ENCODE measurements at places on chromosomes 16 and 17.

DNA sequence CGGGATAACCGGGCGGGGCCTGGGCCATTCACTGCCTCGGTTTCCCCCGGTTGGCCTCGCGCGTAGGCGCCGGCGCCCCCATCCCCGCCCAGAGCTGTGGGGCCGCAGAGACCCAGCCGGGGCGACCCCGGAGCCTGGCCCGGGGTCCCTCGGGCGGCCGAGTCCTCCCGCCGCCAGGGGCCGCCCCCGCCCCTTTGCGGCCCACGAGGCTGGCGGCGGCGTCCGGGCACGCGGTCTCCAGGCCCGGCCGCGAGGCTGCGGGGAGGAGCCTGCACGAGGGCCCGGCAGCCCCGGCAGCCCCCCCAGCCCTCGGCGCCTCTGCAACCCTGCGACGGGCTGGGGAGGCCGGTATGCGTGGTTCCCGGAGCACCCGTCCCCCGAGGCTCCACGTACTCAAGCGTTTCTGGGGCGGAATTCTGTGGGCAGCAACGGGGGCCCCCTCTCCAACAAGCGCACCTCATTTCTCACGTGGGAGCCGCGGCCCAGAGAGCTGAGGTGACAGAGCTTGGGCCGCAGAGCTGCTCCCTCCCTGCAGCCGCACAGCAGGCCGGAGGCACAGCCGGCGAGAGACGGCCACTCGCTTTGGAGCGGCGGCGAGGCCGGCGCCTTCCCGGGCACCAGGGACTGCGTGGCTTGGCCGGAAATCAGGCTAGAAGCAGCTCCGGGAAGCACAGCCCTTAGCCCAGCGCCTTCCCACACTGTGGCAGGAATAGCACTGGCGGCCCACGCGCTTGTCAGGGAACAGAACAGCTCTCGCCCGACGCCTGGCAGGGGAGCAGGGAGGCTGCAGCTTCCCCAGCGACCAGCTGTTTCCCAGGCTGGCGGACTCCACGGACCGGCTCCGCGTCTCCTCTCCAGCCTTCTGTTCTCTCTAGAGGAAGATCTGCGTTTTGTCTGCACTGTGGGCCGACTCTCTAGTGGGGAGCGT is 867 bp upstream of the LIMD2 start:
- peak; percentile 38 for DNase-seq

GRCh38 chr17:79223471-79223870 is 148.8 kb downstream of the ENGASE start:
- DNase-seq = no peak

DNA sequence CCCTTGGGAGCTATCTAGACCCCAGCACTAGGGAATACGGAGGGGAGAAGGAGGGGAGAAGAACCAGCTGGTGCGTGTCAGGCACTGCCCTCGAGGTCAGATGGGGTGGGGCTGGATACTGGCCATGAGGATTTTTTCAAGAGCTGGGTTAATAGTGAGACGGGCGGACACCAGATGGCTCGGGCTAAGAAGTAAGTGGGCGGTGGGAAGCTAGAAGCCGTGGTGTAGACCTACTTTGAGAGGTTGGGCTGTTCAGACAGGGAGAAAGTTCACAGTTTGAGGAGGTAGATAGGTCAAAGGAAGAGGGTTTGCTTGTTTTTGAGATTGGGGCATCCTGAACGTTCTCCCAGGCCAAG is 303.8 kb downstream of the SEC14L1 start:
- DNase-seq = no peak

- no peak for DNase-seq
Measured at GRCh38 chr16:50102051-50102746, 36.4 kb downstream of the HEATR3 start.

DNA sequence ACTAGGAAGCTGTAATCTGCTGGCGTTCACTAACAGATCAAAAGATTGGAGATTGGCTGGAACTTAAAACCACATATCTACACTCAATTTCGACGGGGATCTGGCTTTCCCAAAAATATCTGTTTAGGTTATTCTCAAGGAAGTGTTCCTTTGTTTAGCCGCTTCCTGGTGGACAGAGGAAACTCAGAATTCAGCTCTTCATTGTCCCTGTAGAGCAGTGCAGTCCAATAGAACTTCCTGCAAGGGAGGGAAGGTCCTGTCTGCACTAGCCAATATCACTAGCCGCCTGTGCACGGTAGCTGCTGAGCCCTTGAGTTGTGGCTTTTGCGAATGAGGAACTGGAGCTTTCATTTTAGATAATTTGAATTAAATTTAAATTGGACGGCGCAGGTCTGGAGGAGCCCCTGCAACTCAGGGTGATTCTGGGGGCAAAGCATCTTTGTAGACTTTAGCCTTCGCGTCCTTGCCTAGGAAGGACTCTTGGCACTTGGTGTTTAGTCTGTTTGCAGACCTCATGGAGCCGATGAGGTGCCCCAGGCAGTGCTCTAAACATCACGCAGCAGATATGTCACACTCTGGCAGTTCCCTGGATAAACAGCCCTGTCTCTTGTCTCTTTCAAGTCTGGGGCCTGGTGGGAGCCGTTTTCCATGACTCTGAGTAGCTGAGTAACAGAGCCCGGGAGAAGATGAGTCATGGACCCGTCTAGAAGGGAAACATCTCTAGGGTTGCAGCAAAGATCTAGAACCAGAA is 122.2 kb downstream of the CCDC182 start:
- no peak for DNase-seq

DNA sequence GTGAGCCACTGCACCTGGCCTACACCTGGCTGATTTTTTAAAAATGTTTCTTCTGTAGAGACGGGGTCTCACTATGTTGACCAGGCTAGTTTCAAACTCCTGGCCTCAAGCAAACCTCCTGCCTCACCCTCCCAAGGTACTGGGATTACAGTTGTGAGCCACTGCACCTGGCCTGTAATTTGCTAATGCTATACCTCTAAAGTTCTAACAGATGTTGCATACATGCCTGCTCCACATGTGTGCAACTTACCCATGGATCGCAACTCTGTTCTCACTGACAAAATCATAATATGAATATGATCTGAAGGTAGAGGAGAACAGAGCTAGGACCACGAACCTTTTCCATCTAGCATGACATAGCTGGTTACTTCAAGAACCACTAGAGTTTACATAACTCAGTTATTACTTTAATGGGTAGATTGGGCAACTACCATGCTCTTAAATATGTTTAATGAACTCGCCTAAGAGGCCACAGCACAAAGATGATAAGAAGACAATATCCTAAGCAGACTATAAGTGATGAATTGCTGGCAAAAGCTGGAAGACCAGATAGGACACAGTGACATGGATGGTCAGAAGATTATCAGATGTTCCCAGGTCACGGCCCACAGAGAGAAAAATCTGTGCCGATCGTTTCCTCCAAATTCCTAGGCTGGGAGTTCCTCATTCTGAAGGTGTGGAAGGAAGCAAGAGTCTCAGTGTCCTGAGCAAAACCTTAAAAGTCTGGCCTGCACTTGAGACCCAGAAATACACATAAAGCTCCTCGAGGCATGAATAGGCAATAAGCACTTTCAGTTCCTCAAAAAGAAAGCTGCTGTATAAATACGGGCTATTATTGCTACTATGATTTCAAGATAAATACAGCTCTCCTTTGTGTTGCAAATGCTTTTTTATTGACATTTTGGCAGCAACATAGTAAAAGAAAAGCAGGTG is 53.6 kb upstream of the ICAM2 start:
- no peak for DNase-seq

DNA sequence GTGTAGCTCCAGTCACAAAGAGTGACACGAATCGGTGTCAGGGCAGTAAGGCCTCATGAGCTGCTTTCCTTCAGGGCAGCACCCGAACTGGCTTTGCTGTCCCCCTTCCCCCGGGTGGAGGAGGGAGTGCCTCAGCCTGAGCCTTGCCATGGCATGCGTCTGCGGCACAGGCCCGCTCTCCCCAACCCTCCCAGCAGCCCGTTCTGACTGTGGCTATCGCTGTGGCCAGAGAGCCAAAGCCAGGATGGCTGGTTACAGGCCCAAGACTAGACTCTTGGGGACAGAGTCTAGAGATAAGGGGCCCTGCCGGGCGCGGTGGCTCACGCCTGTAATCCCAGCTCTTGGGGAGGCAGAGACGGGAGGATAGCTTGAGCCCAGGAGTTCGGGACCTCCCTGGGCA is 25.9 kb downstream of the CLUH start:
- no peak for DNase-seq

DNA sequence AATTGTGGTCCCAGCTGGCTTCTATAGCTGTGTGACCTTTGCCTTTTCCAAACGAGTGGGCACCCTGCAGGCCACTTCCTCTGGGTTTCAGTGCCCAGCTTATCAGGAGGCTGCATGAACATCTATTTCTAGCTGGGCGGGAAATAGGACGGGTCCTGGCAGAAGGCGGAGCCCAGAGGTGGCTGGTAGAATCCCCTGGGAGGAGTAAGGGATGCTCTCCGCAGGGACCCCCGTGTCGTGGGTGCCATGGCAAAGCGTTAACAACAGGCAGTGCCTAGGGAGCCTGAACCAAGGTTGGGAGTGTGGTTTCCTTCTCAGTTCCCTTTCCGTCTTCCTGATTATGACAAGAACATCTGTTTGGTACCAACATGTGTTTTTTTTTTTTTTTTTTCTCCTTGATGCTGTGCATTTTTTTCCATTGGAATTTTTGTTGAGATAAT is 58.2 kb downstream of the PLCG2 start:
- no peak for DNase-seq

- DNase-seq = no peak
Measured at GRCh38 chr16:70594569-70594968, 51.8 kb upstream of the IL34 start.

DNA sequence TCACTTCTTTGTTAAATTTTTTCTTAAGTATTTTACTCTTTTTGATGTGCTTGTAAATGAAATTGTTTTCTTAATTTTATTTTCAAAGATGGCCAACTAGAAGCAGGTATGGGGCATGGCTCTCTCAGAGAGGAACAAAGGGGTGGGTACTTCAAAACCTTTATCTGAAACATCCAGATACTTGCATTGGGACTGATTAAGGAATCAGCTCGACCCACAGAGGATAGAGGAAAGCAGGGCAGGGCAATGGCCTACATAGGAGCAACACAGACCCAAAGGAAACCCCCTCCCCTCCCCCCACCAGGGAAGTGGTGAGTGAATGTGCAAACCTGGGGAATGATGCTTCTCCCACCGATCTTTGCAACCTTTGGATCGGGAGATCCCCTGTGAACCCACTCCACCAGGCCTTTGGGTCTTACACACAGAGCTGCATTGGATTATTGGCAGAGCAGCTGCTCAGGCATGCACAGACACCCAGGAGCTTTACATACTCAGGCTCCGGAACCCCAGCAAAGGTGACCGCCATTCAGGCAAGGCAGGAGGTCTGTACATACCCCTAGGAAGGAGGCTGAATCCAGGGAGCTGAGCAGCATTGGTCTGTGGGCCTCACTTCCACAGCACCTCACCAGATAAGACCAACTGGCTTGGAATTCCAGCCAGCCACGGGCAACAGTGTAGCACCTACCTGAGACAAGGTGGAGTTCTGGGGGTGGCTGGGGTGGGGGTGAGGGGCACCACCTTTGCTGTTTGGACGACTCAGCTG is 3.0 kb upstream of the CCR7 start:
- DNase-seq = no peak

- DNase-seq = no peak
Measured at GRCh38 chr16:78303946-78304345, 204.5 kb downstream of the WWOX start.

DNA sequence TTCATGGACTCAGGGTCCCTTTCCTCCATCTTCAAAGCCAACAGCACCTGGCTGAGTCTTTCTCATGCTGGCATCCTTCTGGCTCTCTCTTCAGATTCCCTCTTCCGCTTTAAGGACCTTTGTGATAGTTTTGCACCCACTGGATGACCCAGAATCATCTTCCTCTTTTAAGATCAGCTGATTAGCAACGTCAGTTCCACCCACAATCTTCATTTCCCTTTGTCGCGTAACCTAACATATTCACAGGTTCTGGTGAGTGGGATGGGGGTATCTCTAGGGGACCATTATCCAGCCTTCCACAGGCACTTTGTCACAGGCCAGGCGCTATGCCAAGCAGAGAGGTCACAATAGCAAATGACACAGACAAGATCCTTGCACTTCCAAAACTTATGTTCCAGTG is 593.8 kb downstream of the MAF start:
- no peak for DNase-seq

DNA sequence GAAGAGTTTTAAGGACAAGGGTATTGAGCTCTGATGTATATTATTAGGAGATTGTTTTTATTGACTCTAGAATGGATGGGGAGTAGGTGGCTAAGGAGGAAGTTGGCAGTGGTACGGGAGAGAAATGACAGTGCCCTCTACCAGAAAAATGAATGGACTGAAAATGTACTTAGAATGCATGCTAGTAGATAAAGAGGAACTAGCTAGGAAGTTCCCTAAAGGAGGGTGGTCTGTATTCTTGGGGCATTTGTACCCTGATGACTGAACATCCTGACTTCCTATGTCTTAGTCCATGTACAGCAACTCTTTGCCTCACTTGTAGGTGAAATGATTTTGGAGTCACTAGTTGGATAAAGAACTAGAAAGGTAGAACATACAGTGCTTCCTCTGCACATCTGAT is 581.5 kb upstream of the RBFOX1 start:
- no peak for DNase-seq

DNA sequence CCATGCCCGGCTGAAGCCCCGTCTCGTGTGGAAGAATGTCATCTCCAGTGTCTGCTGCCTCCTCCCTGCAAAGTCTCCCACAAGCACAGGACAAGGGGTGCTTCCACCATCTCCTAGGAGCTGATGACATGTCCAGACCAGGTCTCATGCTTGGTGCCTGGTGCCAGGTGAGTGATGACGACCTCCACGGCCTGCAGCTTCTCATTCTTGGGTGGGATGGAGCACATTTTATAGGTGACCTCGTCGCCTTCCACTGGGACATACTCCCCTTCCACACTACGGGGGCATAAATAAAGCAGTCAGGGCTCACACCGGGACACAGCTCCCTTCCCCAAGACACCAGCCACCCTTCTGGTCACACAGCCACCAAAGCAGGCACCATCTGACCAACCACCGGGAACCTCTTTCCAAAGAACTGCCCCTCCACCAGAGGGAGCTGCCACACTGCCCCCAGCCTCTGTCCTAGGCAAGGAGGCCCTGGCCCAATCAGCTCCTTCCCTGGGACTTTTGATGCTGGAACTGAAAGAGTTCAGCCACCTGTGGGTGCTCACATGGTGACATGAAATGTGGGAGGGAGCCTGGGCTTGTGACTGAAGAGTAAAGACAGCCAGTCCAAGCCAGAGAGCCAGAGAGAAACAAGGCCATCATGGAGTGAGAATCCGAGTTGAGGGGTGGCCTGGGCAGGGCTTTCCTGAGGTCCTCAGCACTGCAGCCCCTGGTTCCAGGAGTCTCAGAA is 13.6 kb downstream of the CARHSP1 start:
- DNase-seq = no peak

DNA sequence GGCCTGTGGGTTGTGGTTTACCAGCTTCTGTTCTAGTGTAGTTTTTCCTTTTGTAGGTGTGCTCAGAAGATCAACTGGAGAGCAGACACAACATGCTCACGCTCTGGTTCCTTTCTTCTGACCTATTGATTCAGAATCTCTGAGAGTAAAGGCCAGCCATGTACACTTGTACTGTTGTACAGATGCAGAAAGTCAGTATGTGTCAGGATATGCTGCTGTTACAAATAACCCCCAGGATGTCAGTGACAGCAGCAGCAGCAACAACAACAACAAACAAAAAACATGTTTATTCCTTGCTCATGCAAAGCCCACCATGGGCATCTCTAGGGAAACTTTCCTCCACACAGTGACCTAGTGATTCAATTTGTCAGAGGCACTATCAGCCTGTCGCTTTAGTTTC is 154.8 kb upstream of the RBFOX1 start:
- DNase-seq = no peak

GRCh38 chr17:82373731-82374625 is 2.4 kb downstream of the UTS2R start:
- no peak for DNase-seq

- DNase-seq = no peak
Measured at GRCh38 chr17:72295916-72296315, 175.1 kb downstream of the SOX9 start.

GRCh38 chr17:37134050-37134449 is 185.3 kb downstream of the AATF start:
- DNase-seq = no peak
